ENCODE measurements at places on chromosomes 11 and 22.

DNA sequence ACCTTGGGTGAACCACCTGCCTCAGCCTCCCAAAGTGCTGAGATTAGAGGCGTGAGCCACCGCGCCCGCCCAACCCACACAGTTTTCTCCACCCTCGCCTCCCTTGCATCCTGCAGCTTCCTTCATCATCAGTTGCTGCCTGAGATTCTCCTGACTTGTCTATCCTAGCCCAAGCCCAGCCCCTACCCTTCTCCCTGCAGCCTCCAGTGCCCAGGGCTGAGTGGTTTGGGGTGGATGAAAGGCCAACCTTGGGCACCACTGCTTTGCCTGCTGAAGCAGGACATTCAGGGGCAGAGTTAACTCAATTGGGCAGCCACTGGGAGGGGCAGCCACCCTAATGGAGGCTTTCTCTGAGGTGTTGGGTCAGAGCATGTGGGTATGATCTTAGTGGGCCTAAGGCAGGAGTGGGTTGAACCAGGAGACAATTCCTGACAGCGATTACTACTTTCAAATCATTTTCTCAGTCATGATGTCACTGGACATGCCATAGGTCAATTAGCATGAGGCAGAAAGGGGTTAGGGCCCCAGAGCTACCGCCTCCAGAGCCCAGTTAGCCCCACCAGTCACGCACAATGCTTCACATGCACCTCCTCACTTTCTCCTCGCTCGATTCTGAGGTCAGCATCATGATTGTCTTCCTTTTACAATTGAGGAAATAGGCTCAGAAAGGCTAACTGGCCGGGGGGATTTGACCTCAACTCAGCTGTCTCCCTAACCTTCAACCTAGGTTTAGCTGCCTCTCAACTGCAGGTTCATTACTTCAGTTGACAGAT lies 1.0 kb upstream of the FKBP2 start:
- no peak for DNase-seq

- DNase-seq: no peak
These were observed 79.4 kb downstream of the ZC3H12C start for GRCh38 chr11:110172468-110173065.

GRCh38 chr11:47524291-47524874 lies 28.5 kb downstream of the CELF1 start:
- DNase-seq: no peak

DNA sequence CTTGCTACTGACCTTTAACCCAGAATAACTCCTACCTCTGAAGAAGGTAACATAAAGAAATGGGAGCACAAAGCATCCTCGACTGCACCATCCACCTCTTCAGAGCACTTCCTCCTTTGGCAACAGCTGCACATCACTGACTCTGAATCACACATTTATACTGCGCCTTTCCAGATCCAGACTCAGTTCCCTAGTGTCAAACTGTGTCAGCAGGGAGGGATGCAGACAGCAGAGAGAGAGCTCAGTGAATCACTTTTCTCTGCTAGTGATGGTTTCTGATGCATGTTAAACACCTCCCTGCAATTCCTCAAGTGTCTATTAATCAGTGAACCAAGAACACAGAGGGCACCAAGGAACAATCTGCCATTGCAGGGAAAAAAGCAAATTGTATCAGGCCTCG lies 118.9 kb downstream of the PLEKHA7 start:
- no peak for DNase-seq

DNA sequence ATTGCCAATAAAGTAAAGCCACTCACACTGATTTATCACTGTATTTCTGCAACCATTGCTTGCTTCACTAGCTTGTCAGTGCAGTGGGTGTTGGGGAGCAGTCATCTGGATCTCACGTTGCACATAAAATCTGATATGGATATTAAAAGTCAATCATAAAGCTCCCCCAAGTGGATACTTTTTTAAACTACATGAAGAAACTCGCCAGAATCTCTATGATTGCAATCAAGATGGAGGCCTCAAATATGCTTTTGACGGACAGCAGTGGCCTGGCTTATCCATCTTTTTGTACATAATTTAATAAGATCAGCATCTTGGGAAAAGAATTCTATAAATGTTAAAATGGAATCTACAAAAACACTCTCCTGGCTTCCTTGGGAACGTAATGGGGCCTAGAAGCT lies 137.7 kb downstream of the WT1 start:
- DNase-seq: no peak
